ENCODE measurements at places on chromosomes 4 and X. TPM values are rescaled to one million over a fixed set of nuclear protein-coding genes. Genes with fewer than 3 reads are reported as not detected.

DNA sequence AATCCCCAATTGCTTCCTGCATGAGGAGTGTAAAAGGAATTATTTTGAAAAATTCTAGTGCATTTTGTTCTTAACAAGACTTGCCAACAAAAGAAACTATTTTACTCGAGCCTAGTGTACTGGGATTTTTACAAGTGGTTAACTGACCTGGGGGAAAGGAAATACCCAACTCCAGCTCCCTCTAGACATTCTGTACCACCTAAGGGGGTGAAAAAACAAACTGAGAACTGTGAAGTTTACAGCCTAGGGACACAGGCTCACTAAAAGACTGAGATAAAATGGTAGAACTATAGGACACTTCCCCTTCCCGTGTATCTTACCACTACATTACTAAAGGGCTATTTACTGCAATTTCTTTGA is 2.6 kb upstream of the ADH5 start:
- peak overlapping the region; percentile 66 for H3K4me3 ChIP-seq
- H3K27me3 ChIP-seq, result no peaks in the 10 kb centered on the region
- no peak for DNase-seq
- no peaks in the 10 kb centered on the region for H3K36me3 ChIP-seq
- no peak overlapping the region for H3K27ac ChIP-seq
- H3K4me1 ChIP-seq, result no peaks in the 10 kb centered on the region

GRCh38 chr4:168618577-168619265 is 121.9 kb downstream of the PALLD start:
- H3K27me3 ChIP-seq, result no peaks in the 10 kb centered on the region
- H3K36me3 ChIP-seq, result no peaks in the 10 kb centered on the region
- H3K27ac ChIP-seq, result peak overlapping the region; percentile 91
- no peak for DNase-seq
- no peak overlapping the region for H3K4me3 ChIP-seq
- peaks cover 5% of the 10 kb centered on the region for H3K4me1 ChIP-seq

DNA sequence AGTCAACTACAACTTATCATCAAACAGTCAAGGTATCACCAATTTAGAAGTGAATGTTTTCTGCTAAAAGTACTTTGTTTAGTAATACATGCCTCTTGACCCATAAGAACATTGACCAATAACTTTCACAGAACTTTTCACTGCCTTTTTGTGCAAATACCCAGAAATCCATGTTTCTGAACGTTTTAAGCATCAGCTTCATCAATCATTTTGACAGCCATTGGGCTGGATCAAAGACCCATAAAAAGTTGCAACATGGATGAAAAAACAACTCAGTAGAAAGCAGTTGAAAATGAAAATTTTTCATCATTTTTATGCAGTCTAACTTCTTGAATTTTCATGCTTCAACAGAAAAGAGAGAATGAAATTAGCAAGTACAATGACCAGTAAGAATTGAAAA is 466.7 kb downstream of the TRAM1L1 start:
- DNase-seq, result no peak
- H3K27ac ChIP-seq, result no peak overlapping the region
- H3K4me1 ChIP-seq, result no peaks in the 10 kb centered on the region
- no peaks in the 10 kb centered on the region for H3K36me3 ChIP-seq
- no peak overlapping the region for H3K4me3 ChIP-seq

DNA sequence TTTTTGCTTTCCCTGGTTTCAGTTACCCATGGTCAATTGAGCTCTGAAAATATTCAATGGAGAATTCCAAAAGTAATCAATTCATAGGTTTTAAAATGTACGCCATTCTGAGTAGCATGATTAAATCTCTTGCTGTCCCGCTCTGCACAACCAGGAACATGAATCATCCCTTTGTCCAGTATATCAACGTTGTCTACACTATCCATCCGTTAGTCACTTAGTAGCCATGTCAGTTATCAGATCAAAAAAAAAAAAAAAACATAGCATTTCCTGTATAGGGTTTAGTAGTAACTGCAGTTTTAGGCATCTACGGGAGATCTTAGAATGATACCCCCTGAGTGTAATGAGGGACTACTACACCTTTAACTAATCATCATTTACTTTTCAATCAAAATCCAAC is 15.1 kb downstream of the LAMP2 start:
- H3K27me3 ChIP-seq, result no peaks in the 10 kb centered on the region
- no peak overlapping the region for H3K27ac ChIP-seq
- H3K36me3 ChIP-seq, result no peaks in the 10 kb centered on the region

DNA sequence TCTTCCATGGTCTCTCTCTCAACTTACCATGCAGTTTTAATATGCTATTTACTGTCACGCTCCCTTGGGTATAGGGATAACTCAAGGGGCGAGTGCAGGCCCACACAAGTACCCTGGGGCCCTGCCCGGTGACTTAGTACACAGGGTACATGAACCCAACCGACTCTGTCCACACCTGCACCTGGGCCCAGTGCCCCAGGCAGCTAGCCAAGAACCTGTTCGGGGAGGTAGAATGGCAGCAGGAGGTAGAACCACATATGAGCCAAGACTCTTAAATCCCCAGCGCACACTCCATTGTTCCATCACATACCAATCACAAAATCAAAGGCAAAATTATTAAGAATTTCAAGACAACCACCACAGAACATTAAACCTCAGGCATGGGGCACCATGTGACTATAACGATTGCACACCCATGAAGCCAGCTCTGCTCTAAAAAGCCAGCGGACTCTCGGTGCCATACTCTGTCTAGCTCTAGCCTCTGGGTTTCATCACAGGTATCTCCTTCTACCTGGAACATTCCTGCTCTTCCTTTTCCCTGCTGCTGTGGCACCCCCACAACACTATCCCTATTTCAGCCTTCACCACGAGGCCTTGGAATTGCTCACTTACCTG is 14.6 kb downstream of the PHF8 start:
- no peak for DNase-seq
- no peaks in the 10 kb centered on the region for H3K27me3 ChIP-seq
- no peaks in the 10 kb centered on the region for H3K4me1 ChIP-seq
- no peak overlapping the region for H3K27ac ChIP-seq
- H3K36me3 ChIP-seq, result peaks cover 8% of the 10 kb centered on the region
- H3K4me3 ChIP-seq, result no peak overlapping the region

- no peak for DNase-seq
- no peaks in the 10 kb centered on the region for H3K36me3 ChIP-seq
- H3K27ac ChIP-seq, result peak overlapping the region; percentile 68
- no peaks in the 10 kb centered on the region for H3K4me1 ChIP-seq
- no peak overlapping the region for H3K4me3 ChIP-seq
These were observed 4.2 kb upstream of the TMSB4X start for GRCh38 chrX:12970691-12971202.

DNA sequence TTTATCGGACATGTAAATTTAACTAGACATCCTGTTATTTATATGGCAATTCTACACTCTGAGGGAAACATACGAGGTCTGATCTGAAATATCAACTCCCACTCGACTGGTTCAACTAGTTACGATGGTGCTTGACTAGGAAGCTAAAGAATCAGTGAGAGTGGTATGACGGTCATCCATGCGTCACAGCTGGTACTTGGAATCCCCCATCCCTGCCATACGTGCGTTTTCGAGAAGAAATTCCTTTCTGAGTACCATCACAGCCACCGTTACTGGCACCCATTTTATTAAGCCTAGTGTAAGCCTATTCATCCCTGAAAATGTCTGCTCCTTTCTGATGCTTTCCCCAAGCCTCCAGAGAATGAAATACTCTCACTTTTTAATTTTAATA is 695 bp upstream of the PIGA start:
- no peak overlapping the region for H3K27ac ChIP-seq
- no peaks in the 10 kb centered on the region for H3K4me1 ChIP-seq
- DNase-seq, result no peak
- no peak overlapping the region for H3K4me3 ChIP-seq
- H3K36me3 ChIP-seq, result no peaks in the 10 kb centered on the region

DNA sequence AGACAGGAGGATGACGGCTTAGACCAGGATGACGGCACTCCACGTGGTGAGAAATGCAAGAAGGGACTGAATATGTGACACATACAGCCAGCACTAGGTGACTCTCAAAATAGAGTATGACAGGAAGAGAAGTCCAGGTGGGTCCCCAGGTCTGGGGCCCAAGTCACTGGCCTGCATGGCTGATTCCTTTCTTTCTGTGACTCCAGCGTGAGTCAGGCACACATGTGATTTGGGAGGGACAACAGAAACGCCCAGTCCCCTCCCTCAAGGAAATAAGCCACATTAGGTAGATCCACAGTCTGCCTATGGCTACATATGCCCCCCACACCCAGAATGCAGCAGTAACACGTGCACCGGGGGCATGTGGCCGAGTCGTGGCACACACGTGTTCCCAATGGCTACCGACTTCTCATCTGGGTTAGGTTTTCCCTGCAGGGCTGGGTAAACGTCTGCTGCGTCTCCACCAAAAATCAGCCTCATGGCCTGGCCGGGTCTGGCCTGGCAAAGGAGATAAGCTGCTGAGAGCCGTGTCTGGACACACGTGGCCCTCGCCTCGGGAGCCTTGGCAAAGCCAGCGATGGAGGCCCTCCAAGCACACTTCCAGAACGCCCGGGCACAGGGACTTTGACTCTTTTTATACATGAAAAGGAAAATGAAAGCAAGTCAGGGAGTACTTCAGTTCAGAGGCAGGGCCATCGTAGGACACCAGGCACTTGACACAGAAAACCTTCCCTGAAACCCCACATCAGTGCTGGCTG is 19.3 kb downstream of the SEL1L3 start:
- no peaks in the 10 kb centered on the region for H3K36me3 ChIP-seq
- H3K27me3 ChIP-seq, result no peaks in the 10 kb centered on the region
- no peaks in the 10 kb centered on the region for H3K4me1 ChIP-seq
- DNase-seq, result no peak

DNA sequence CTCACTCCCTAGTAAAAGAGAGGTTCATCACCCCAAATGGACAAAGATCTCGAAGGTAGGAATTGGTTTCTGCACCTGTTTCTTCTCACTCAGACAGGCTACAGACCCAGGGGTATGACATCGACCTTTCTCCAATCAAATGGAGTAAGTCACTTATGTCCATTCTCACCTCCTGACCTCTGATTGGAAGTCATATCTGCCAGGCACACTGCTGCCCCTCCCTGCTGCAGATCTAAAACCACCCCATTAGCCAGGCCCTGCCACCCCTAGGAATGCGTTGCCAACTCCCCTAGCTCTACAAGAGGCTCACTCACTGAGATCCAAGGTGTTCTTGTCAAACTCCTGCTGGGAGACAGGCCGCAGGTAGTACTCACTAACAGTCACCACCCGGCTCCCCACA is 6.8 kb downstream of the GPKOW start:
- H3K4me1 ChIP-seq, result no peaks in the 10 kb centered on the region
- no peaks in the 10 kb centered on the region for H3K36me3 ChIP-seq
- no peak overlapping the region for H3K4me3 ChIP-seq
- H3K27me3 ChIP-seq, result no peaks in the 10 kb centered on the region
- DNase-seq, result no peak
- H3K27ac ChIP-seq, result no peak overlapping the region

- no peak overlapping the region for H3K4me3 ChIP-seq
- no peaks in the 10 kb centered on the region for H3K27me3 ChIP-seq
- H3K36me3 ChIP-seq, result no peaks in the 10 kb centered on the region
- DNase-seq, result no peak
- H3K27ac ChIP-seq, result no peak overlapping the region
- no peaks in the 10 kb centered on the region for H3K4me1 ChIP-seq
These were observed 37.1 kb upstream of the STX18 start for GRCh38 chr4:4578981-4579380.

DNA sequence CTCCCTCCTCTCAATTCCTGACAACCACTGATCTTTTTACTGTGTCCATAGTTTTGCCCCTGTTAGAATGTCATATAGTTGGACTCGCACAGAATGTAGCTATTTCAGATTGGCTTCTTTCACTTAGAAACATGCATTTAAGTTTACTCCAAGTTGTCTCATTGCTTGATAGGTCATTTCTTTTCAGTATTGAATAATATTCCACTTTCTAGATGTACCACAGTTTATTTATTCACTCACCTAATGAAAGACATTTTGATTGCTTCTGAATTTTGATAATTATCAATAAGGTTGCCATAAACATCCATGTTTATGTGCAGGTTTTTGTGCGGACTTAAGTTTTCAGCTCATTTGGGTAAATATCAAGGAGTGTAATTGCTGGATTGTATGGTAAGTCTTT is 38.5 kb downstream of the SLC9B1 start:
- H3K4me1 ChIP-seq, result no peaks in the 10 kb centered on the region
- H3K27me3 ChIP-seq, result no peaks in the 10 kb centered on the region
- no peaks in the 10 kb centered on the region for H3K36me3 ChIP-seq
- H3K4me3 ChIP-seq, result no peak overlapping the region

DNA sequence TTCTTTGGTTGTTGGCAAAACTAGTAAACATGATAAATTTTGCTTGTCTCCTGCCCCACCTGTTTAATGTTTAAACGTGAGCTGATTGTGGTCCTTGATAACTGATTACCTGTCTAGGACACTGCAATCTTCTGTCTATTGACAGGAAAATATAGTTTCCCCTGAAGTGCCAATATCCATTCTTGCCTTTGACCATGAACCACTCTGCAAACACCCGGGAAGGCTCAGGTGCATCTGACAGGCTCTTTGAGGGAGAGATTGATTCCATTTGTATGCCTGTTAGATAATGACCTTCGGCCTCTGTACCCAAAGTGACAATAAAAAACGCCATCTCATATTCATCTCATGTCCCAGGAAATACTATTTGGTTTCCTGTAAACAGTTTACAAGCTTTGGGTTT is 453.0 kb downstream of the CENPC start:
- no peaks in the 10 kb centered on the region for H3K36me3 ChIP-seq
- no peak overlapping the region for H3K27ac ChIP-seq
- no peak overlapping the region for H3K4me3 ChIP-seq
- H3K4me1 ChIP-seq, result no peaks in the 10 kb centered on the region
- DNase-seq, result no peak

- no peaks in the 10 kb centered on the region for H3K27me3 ChIP-seq
- no peaks in the 10 kb centered on the region for H3K36me3 ChIP-seq
- H3K27ac ChIP-seq, result no peak overlapping the region
- H3K4me3 ChIP-seq, result no peak overlapping the region
These were observed 21.6 kb downstream of the PCDH18 start for GRCh38 chr4:137510557-137511265.

GRCh38 chrX:107629540-107629909 is 1.2 kb downstream of the PRPS1 start:
- no peaks in the 10 kb centered on the region for H3K36me3 ChIP-seq
- no peak overlapping the region for H3K27ac ChIP-seq
- DNase-seq, result no peak
- peak overlapping the region; percentile 40 for H3K4me3 ChIP-seq
- H3K4me1 ChIP-seq, result no peaks in the 10 kb centered on the region

GRCh38 chrX:124216396-124217115 is 115.9 kb upstream of the TEX13D start:
- DNase-seq, result no peak
- no peaks in the 10 kb centered on the region for H3K27me3 ChIP-seq
- no peak overlapping the region for H3K27ac ChIP-seq

GRCh38 chrX:51804741-51805140 is 61.5 kb downstream of the GSPT2 start:
- no peaks in the 10 kb centered on the region for H3K4me1 ChIP-seq
- no peak for DNase-seq
- H3K27ac ChIP-seq, result no peak overlapping the region

The POU3F4 gene
- 0.09 TPM for total RNA-seq

The PSAPL1 gene
- not detected for total RNA-seq

The TIGD2 gene
- 2.2 TPM for total RNA-seq

The PRRG3 gene
- 0.49 TPM for total RNA-seq

Measured in aorta (tissue), 5 donors.